Right renal pelvis (tissue), 4 donors: ENCODE measurements at places on chromosomes 2 and 18. TPM values are rescaled to one million over a fixed set of nuclear protein-coding genes. Genes with fewer than 3 reads are reported as not detected.

DNA sequence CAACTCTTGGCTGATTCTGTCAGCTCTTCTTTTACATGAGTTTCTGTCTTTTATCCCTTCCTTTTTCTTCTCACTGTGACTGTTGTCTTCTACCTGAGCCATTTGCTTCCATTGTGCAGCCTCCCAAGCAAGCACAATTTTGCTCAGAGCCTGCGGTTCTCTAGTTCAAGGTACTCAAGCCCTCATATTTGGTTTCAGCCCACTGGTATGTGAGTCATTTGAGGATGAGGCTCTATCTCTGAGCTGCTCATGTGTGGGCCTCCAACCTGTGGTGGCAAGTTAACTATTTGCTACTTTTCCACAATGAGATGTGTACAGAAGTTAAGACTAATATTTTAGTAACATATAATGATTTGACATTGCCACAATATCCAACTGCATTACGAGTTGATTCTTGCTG, 183.0 kb downstream of the PHLPP1 start:
- DNase-seq = no peak

DNA sequence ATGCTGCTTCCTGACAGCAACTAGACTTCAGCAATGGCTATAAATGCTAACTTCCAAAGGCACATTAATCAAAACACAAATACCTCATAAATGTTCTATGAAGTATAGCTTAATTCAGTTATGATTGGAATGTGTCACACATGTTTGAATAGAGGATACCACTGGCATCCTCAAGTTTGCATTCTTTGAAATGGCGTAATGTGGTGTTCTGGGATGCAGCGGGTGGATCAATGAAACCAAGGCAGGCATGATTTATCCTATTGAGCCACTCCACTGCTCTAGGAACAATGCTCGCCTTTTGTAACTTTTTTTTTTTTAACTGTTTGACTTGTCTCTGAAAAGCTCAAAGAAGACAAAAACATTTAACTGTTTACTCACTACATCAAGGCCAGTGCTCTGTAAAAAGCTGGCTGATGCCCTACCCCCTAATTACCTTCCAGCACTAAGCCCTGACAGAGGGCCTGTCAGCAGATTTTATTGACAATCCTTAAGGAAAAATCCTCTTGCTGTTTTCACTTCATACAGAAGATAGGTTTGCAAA, 278.8 kb upstream of the SESTD1 start:
- no peak for DNase-seq

- no peak for DNase-seq
Observed at GRCh38 chr2:144180131-144180530, 339.8 kb downstream of the ZEB2 start.

GRCh38 chr2:39494784-39495251, 57.7 kb upstream of the MAP4K3 start:
- no peak for DNase-seq

DNA sequence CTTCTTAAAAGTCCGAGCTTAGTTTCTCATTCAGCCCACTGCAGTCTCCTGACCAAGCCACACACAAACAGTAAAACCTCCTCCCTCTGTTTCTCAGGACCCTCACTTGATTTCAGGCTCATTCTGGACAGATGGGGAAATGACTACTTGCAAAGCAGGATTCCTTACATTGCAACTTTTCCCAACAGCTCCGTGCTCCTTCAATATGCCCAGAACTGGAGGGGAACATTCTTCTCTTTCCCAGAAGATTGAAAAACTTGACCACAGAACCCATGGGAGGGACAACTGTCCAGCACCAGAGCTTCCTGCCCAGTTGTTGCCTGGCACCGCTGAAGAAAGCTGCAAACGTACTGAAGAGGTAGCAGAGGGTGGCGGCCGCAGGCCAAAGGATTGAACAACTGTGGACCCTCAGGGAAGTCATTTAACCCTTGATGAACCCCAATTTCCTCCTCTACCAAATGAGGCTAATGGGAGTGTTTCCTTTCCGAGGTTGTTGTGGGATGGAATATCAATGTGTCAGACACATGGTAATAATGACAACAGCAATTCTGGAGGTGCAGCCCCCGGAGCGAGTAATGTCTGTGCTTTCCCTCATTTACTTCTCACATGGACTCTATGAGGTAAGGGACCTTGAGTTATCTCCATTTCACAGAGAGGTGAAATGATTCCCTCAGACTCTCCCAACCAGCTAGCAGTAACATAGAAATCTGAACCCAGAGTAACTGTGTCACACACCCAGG, 25.0 kb downstream of the BCL11A start:
- DNase-seq = no peak

- DNase-seq = no peak
Observed at GRCh38 chr2:240397924-240398645, 37.4 kb upstream of the GPC1 start.

GRCh38 chr18:11757084-11757590, 68.1 kb downstream of the GNAL start:
- DNase-seq = no peak

GRCh38 chr2:195560209-195560895, 96.7 kb upstream of the SLC39A10 start:
- no peak for DNase-seq

- no peak for DNase-seq
Observed at GRCh38 chr2:75503048-75503607, 57.6 kb downstream of the EVA1A start.

- no peak for DNase-seq
Observed at GRCh38 chr2:74206180-74206688, 7.8 kb downstream of the MTHFD2 start.

DNA sequence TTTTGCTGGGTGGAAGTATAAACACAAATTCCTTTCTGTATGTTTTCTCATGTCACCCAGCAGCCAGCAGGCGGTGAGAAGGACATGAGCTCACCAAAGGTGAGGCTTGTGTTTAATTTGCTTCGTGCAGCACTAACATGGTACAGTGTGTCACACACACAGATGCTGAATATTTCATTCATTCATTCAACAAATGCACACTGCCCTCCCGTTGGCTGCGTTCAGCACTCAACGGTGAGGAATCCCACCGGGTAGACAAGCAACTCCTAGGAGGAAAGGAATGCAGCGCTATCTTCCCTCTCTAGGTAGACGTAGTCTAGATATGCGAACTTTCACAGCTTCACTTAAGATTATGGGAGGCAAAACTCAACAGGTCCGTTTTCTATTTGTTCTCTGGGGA, 85.1 kb downstream of the LONRF2 start:
- DNase-seq = no peak

Gene DAPL1
- 62.1 TPM for polyA plus RNA-seq

Gene ALKAL2
- polyA plus RNA-seq = 3.8 TPM

Gene TUBA3E
- polyA plus RNA-seq = 0.04 TPM

Gene RBBP8
- polyA plus RNA-seq = 51.2 TPM

Gene CXCR1
- polyA plus RNA-seq = not detected
